Thymus (tissue), 14 donors: ENCODE measurements at places on chromosomes 6 and 20.

DNA sequence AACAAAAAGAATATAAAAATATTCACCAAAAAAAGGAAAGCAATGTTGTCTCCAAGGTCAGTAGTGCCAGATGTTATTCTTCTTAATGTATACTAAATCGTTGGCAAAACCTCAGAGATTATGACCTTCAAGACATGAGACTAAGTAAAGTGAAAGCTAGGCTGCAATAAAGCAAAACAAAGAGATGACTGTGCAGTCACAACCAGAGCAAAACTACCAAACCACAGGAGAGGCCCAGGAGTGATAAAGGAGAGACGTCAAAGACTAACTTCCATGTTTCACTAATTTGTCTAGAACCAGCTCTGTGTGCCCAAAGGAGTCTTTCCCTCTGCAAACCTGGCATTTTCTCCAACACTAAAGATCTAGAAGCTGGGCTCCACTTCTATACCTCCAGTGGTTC is 155.9 kb upstream of the POU3F2 start:
- no peaks in the 10 kb centered on the region for H3K27me3 ChIP-seq
- no peaks in the 10 kb centered on the region for H3K36me3 ChIP-seq
- no peak for DNase-seq
- no peak overlapping the region for H3K27ac ChIP-seq

DNA sequence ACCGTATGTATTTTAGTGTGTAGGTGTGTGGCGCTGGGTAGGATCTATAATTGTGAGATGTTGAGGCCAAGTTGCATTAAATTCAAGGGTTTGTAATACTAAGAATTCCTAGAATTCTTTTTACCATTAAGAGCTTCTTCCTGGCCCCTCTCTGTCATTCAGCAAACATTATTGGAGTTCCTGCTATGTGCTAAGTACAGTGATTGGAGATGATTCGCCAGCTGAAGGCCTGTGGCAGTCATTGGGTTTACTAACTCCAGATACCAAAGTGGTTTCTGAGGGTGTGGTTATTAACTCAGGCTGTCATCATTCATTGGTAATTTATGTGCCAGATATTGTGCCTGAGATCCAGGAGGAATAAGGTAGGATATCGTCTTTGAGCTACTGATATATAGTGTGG is 167.1 kb downstream of the LAMA2 start:
- DNase-seq, result no peak
- H3K4me1 ChIP-seq, result no peaks in the 10 kb centered on the region
- no peaks in the 10 kb centered on the region for H3K36me3 ChIP-seq
- H3K27ac ChIP-seq, result no peak overlapping the region

DNA sequence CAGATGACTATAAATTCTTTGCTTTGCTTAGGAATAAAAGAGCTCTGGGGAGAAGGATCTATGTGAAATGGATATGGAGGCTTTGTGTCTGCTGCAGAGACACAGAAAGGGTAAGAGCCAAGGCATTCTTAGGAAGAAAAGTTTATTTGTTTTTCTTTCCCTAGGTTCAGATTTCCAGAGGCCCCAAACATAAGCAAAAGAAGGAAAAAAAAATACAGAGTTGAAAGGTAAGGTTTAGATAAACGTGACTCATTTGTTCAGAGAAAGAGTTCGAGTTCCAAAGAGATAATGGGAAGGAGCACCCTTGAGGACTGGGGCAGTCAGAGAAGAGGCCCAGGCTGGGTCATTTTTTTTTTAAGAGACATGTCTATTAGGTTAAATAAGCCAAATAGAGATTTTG is 27.4 kb upstream of the BMP5 start:
- no peaks in the 10 kb centered on the region for H3K4me1 ChIP-seq
- no peak for DNase-seq
- no peak overlapping the region for H3K27ac ChIP-seq
- H3K27me3 ChIP-seq, result no peaks in the 10 kb centered on the region
- H3K36me3 ChIP-seq, result no peaks in the 10 kb centered on the region

- H3K27me3 ChIP-seq, result peaks cover 6% of the 10 kb centered on the region
- H3K27ac ChIP-seq, result no peak overlapping the region
- peaks cover 9% of the 10 kb centered on the region for H3K4me1 ChIP-seq
- no peaks in the 10 kb centered on the region for H3K36me3 ChIP-seq
- DNase-seq, result no peak
- H3K4me3 ChIP-seq, result no peak overlapping the region
Measured at GRCh38 chr6:166654573-166654972, 27.5 kb upstream of the RPS6KA2 start.

GRCh38 chr20:5735845-5736510 is 14.2 kb upstream of the SHLD1 start:
- H3K36me3 ChIP-seq, result no peaks in the 10 kb centered on the region
- H3K4me1 ChIP-seq, result peaks cover 17% of the 10 kb centered on the region
- no peak overlapping the region for H3K27ac ChIP-seq
- H3K27me3 ChIP-seq, result no peaks in the 10 kb centered on the region
- H3K4me3 ChIP-seq, result no peak overlapping the region

- peaks cover 3% of the 10 kb centered on the region for H3K4me1 ChIP-seq
- H3K27ac ChIP-seq, result no peak overlapping the region
- no peaks in the 10 kb centered on the region for H3K36me3 ChIP-seq
- no peak overlapping the region for H3K4me3 ChIP-seq
- H3K27me3 ChIP-seq, result no peaks in the 10 kb centered on the region
Measured at GRCh38 chr6:112085286-112086065, 1.8 kb downstream of the TUBE1 start.

DNA sequence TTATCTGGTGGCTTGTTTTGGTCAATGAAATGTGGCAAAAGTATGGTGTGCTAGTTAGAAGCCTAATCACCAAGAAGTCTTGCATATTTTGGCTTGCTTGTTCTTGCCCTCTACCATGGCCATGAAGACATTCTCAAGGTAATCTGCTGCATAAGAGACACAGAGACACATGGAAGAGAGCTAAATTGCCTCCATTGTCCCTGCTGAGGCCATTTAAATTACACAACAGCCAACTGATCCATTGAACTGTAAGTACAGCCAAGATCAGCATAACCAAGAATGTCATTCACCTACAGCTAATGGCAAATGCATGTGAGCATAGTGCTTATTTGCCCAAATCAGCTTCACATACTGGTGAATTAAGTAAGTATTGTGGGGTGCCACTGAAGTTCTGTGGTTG is 603.8 kb downstream of the FRK start:
- no peak overlapping the region for H3K4me3 ChIP-seq
- H3K27me3 ChIP-seq, result no peaks in the 10 kb centered on the region

DNA sequence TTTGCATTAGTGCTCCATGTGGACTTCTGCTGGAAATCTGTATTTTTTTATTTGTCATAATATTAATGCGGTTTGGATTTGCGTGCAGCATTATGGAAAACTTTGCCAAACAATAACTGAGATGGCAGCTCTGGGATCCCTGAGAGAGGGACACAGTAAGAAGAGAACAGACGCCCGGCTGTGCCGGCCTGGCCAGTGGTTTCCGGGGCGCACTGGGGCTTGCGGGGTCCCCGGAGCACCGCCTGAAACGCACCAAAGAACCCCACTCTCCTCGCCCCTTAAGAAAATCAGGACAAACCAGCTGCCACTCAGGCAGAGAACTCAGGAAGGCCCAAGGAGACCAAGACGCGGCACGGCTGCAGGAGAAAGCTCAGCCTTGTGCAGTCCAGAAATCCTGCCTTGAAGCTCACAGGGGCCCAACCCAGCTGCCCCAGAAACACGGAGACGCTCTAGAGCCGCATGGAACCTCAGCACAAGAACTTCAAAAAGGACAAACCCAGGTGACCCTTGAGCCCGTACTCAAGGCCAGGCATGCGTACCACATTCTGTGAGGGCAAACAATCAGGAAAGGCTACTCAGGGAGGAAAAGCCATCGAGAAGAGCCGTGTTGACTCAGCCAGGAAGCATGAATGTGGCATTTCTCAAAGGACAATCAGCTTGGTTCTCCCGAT is 226.5 kb upstream of the CDYL start:
- no peak overlapping the region for H3K4me3 ChIP-seq
- H3K27me3 ChIP-seq, result no peaks in the 10 kb centered on the region
- no peaks in the 10 kb centered on the region for H3K4me1 ChIP-seq
- H3K36me3 ChIP-seq, result no peaks in the 10 kb centered on the region
- no peak for DNase-seq
- no peak overlapping the region for H3K27ac ChIP-seq

DNA sequence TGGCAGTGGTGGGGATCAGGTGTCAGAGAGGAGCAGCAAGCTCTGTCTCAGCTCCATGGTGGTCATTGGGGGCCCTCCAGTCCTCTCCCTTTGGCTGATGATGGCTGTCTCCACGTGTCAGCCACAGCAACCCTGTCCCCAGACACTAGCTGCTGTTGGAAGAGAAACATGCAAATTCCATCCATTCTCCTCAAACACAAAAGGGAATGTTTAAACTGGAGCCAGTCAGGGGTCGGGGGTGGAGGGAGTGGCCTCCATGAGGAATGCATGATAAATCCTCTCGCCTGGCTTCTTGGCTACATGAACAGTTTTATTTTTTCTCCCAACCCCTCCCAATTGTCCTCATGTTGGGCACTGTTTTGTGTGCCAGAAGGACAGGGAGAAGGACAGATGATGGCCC is 86.4 kb downstream of the EDN3 start:
- no peak overlapping the region for H3K4me3 ChIP-seq
- no peak overlapping the region for H3K27ac ChIP-seq
- H3K27me3 ChIP-seq, result no peaks in the 10 kb centered on the region
- H3K4me1 ChIP-seq, result peaks cover 8% of the 10 kb centered on the region
- H3K36me3 ChIP-seq, result no peaks in the 10 kb centered on the region

DNA sequence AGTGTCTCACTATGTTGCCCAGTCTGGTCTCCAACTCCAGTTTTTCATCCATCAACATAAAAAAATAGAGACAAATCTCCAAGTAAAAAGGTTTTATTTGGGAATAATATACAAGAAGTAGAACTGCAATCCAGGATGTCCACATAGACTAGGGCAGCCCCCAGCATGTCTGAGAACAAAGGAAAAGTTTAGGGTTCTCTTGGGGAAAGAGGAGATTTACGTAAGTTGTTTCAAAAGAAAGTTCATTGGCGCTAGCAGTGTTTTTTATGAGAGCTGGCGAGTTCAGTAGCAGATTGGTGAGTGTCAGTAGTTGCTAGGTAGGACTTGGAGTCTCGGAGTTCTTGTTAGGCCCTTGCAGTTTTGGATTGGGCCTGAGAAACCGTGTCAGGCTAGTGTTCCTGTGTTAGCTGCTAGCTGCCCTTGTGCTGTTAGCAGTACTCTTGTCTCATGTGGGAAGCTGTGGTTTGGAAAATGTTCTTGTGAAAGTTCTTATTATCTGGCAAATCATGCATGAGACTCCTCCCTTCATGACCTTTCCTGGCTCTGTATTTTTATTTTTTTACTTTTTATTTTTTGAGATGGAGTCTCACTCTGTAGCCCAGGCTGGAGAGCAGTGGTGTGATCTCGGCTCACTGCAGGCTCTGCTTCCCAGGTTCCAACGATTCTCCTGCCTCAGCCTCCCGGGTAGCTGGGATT is 24.7 kb downstream of the TTLL9 start:
- H3K36me3 ChIP-seq, result no peaks in the 10 kb centered on the region
- no peak overlapping the region for H3K27ac ChIP-seq
- H3K4me3 ChIP-seq, result no peak overlapping the region

GRCh38 chr6:46287681-46288080 is 116.9 kb upstream of the ENPP5 start:
- H3K36me3 ChIP-seq, result no peaks in the 10 kb centered on the region
- H3K27ac ChIP-seq, result no peak overlapping the region
- H3K4me3 ChIP-seq, result no peak overlapping the region
- no peak for DNase-seq
- no peaks in the 10 kb centered on the region for H3K4me1 ChIP-seq
- H3K27me3 ChIP-seq, result no peaks in the 10 kb centered on the region

GRCh38 chr6:39279539-39279938 is 34.7 kb downstream of the KCNK17 start:
- H3K27me3 ChIP-seq, result peaks cover 3% of the 10 kb centered on the region
- H3K4me3 ChIP-seq, result no peak overlapping the region
- H3K36me3 ChIP-seq, result no peaks in the 10 kb centered on the region

DNA sequence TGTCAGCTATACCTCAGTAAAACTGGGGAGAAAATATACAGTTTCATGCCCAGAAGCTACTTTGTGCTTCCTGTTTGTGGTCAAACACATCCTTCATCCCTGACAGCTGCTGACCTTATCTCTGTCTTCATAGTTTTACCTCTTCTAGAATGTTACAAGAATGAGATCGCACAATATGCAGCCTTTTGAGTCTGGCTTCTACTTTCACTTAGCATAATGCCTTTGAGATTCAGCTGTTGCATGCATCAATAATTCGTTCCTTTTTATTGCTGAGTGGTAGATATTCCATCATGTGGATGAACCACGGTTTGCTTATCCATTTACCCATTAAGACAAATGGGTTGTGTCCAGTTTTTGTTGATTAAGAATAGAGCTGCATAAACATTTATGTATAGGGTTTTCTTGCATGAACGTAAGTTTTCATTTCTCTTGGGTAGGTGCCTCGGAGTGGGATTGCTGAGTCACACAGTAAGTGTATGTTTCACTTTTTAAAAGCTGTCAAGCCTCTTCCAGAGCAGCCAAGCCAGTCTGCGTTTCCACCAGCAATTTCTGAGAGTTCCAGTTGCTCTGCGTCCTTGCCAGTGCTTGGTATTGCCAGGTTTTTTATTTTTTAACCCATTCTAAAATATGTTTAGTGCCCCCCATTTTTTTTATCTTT is 86.6 kb upstream of the PAX1 start:
- no peaks in the 10 kb centered on the region for H3K27me3 ChIP-seq
- no peak overlapping the region for H3K4me3 ChIP-seq
- H3K36me3 ChIP-seq, result no peaks in the 10 kb centered on the region
- no peaks in the 10 kb centered on the region for H3K4me1 ChIP-seq
- no peak for DNase-seq

- no peak for DNase-seq
- no peak overlapping the region for H3K4me3 ChIP-seq
- H3K36me3 ChIP-seq, result no peaks in the 10 kb centered on the region
- H3K4me1 ChIP-seq, result no peaks in the 10 kb centered on the region
Measured at GRCh38 chr6:112831022-112831421, 483.9 kb downstream of the RFPL4B start.

DNA sequence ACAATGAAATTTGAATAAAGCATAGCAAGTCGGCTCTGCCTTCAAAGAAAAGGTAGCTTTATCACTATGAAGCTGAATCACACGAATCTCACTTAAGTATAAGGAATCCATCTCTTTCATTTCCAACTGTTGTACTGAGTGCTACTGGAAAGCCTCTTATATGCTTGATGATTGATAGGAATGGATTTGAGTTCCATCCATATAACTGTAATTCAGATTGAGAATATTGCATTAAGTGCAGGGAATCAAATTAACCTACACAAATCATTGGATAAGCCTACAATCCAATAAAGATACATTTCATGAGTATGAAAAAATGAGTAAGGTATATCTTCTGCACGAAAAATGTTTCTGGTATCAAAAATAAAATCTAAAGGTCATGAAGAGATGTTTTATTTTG is 444.8 kb upstream of the PLCB4 start:
- no peaks in the 10 kb centered on the region for H3K4me1 ChIP-seq
- H3K27me3 ChIP-seq, result no peaks in the 10 kb centered on the region
- H3K36me3 ChIP-seq, result no peaks in the 10 kb centered on the region
- H3K27ac ChIP-seq, result no peak overlapping the region
- no peak for DNase-seq

GRCh38 chr6:41588111-41588510 is 41.9 kb downstream of the FOXP4 start:
- H3K36me3 ChIP-seq, result peaks cover 18% of the 10 kb centered on the region
- H3K4me3 ChIP-seq, result no peak overlapping the region
- H3K27ac ChIP-seq, result no peak overlapping the region
- no peaks in the 10 kb centered on the region for H3K4me1 ChIP-seq
